ENCODE measurements at places on chromosomes 16 and 17. TPM values are rescaled to one million over a fixed set of nuclear protein-coding genes. Genes with fewer than 3 reads are reported as not detected.

GNG13 gene
- not detected for total RNA-seq

ARHGDIG gene
- not detected for total RNA-seq

ACSF3 gene
- total RNA-seq = 34.2 TPM

PYY gene
- not detected for total RNA-seq

MEIOC gene
- 0.35 TPM for total RNA-seq

TNFRSF17 gene
- total RNA-seq = not detected

CA5A gene
- not detected for total RNA-seq

DNA sequence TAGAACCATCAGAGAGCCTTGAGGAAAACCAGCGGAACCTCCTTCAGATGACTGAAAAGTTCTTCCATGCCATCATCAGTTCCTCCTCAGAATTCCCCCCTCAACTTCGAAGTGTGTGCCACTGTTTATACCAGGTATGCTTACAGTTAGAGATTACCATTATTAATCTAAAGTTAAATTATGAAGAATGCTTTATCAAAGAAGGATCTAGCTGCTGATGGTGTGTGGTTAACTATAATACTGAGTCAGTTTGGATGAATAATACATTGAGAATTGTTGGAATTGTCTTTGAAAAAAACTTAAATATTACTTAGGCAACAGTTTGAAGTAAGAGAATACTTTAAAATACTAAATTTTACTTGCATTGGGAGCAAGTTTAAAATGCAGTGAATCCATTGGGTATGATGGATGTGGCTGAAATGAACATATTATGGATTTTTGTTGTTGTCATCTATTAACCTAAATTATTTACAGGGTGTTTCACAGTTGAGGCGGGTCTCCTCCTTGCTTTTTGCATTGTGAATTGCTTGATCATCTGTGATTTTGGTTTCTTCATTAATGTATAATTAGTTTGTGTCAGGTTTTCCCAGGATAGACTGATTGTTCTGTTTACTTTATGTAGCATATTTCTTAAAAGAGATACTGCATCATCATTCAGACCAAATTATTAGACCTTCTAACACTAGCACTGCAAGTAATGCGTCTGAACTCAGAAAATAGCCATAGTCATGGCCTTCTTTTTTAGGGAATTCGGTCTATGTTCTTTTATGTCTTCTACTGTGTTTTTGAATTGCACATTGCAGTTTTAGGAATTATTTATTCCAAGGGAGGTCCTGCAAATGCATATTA is 47.8 kb downstream of the OMG start:
- DNase-seq = no peak

GRCh38 chr17:14580499-14580898 is 279.6 kb downstream of the HS3ST3B1 start:
- DNase-seq = no peak

GRCh38 chr16:29644973-29645693 is 17.9 kb upstream of the SPN start:
- no peak for DNase-seq

DNA sequence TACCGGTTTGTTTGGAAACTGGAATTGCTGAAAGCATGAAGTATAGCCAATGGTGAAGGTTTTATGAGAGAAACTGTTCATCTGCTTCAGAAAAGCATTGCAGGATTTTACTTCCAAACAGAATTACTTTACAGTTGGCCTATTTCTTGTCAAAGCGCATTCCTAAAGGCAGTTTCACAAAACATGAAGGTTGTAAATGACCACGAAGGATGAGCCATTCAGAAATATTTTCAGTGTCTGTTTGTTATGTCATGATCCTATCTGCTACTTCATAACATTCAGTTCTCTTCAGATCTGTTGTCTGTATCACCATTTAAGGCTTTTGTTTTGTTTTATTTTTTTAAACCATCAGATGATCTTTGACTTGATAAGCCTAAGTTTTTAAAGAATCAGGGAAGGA is 45.7 kb downstream of the AATF start:
- no peak for DNase-seq

- DNase-seq = no peak
Measured at GRCh38 chr17:55023626-55024025, 55.1 kb downstream of the STXBP4 start.

- DNase-seq = no peak
Measured at GRCh38 chr16:26317885-26318284, 626.1 kb downstream of the HS3ST4 start.

All from activated T-cell treated with anti-CD3 and anti-CD28 coated beads, Interleukin-2, amount 50 U/mL, for 4 hours (primary cell).